ENCODE measurements at places on chromosomes 7 and 10.

DNA sequence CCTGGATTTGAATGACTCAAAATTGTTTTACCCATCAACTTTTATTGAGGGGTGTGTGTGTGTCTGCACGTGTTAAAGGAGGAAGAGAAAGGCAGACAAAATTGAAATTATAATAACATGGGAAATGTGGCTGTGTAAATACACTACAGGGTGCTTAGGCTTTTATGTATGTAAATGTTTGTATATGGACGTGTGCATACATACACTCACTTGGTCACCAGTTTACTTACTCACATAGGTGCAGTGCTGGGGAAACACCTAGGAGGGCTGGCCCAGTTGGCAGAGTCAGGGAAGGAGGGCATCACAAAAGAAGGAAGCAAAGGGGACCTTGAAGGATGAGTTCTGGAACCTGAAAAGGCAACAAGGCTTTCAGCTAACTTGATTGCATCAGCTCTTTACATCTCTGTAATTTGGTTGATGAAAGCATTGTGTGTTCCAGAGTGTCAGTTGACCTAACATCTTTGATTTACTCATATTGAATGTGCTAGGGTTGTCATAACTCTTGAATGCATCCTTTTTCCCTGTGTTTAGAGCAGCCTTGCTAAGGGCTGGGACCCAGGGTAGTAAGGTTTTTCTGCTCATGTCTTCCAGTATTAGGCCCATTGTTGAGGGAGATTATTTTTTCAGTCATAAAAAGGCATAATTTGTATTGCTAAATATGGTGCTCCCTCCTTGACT is 10.2 kb downstream of the WDR11 start:
- no peak for DNase-seq

DNA sequence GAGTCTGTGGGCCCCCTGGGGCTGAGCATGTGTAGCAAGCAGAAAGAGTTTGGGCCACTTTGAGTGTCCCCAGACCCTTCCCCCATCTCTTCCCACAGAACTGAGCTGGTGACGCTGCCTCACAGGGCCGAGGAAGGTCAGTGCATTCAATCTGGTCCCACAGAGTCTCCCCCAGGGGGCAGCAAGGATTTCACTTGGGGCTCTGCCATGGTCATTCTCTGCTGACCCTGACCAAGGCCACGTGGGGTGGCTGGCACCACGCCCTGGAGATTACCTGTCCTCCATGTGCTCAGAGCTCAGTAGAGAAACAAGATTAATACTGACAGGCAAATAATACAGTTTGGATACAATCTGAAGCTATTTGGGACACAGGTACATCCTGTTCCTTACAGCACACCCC is 30.2 kb downstream of the ADRA2A start:
- no peak for DNase-seq

GRCh38 chr7:63012633-63013183 is 985.9 kb upstream of the ZNF722 start:
- no peak for DNase-seq

DNA sequence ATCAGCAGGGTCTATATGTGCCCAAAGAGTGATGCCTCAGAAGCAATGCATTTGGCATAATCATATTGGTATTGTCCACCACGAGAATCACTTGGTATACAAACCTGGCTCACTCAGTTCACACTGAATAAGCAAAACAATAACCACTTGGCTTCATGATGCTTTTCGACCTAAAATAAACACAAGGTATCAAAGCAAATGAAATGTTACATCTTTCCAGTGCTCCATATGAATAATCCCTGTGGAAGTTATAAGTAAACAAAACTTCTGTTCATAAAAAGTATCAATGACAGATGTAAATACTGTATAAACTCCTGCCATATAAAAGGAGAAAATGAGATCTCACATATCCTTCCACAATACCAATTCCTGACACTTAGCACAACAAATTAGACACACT is 29.8 kb upstream of the EBLN1 start:
- no peak for DNase-seq

DNA sequence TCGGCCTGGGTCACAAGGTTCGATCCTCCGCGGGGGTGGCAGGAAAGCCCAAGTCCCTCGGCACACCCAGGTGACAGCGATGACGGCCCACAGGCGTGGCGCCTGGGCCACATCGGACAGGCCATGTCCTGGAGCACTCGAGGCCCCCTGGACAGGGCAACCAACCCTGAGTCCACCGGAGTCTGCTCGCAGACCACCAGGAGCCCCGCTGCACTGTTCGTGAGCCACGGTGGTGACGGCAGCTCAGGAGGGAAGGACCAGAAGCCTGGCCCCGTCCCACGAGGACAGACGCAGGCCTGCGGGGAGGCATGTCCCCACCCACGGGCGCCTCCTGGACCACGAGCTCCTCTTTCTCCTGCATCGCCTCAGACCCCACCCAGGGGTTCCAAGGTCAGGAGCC is 22.4 kb upstream of the GPR146 start:
- no peak for DNase-seq

- DNase-seq: no peak
These were observed 56.3 kb downstream of the PDZD8 start for GRCh38 chr10:117318909-117319308.

- no peak for DNase-seq
These were observed 2.1 kb downstream of the ABI1 start for GRCh38 chr10:26858707-26859034.

DNA sequence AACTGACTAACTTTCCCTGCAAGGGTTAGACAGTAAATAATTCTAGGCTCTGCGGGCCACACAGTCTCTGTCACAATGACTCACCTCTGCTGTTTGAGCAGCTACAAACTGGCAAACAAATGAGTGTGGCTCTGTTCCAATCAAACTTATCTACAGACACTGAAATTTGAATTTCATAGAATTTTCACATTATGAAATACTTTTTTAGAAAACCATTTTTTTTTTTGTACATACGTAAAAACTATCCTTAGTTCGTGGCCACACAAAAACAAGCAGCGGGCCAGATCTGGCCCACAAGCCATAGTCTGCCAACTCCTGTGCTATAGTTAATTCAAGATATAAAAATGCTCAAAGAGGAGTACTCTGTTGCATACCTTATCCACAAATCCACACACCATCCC is 32.6 kb downstream of the PIP4K2A start:
- DNase-seq: no peak

DNA sequence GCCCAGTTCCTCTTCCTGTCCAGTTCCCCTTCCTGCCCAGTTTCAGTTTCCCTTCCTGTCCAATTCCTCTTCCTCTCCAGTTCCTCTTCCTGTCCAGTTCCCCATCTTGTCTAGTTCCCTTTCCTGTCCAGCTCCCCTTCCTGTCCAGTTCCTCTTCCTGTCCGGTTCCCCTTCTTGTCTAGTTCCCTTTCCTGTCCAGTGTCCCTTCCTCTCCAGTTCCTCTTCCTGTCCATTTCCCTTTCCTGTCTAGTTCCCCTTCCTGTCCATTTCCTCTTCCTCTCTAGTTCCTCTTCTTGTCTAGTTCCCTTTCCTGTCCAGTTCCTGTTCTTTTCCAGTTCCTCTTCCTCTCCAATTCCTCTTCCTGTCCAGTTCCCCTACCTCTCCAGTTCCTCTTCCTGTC is 68.1 kb upstream of the ADCY1 start:
- DNase-seq: no peak

DNA sequence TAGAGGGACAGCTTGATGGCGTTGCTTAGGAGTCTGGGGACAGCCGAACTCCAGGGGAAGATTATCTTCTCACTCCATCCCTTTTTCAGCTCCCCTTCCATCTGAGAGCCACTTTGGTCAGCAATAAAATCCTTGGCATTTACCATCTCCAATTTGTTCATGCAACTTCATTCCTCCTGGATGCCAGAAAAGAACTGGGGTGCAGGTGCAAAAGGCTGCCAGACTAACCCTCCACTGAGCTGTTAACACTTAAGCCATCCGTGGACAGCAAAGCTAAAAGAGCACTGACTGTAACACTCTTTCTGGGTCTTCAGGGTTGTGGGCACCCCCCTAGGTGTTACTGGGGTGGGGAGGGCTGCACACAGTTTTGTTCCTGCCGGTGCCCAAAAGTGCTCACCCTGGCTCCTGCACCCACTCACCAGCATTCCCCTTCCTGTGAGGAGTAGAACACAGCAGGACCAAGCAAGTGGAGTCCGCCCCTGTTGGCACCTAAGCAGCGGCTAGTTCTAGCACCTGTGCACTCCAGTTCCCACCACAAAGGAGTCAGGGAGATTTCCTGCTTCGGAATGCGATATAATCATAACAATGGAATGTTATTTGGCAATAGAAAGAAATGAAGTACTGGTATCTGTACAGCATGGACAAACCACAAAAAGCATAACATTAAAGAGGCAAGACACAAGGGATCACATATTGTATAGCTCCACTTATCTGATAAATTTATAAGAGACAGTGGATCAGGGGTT is 95.1 kb downstream of the NPY start:
- no peak for DNase-seq

- peak; percentile 43 for DNase-seq
These were observed 43.0 kb downstream of the TNS3 start for GRCh38 chr7:47538846-47539311.

- DNase-seq: no peak
These were observed 295.2 kb downstream of the CAMK1D start for GRCh38 chr10:12644380-12645144.
